ENCODE measurements at places on chromosomes 7 and 10.

DNA sequence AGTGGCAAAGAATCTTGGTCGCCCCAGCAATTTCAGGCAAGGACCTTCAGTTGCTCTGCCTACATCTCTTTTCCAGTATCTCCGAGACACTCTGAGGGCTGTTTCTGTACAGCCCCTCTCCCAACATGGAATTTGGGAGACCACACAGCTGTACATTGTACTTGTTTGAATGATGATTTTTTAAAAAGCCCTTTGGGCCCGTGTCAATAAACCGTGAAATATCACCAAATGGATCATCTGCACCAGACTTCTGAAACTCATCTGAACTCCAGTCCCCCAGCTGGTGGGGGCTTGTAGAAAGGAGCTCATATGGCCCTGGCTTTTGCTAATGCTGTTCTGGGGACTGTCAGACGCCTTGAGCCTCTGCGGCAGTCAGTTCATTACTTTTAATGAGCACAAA, 374.9 kb downstream of the BBS9 start:
- no peak for DNase-seq

DNA sequence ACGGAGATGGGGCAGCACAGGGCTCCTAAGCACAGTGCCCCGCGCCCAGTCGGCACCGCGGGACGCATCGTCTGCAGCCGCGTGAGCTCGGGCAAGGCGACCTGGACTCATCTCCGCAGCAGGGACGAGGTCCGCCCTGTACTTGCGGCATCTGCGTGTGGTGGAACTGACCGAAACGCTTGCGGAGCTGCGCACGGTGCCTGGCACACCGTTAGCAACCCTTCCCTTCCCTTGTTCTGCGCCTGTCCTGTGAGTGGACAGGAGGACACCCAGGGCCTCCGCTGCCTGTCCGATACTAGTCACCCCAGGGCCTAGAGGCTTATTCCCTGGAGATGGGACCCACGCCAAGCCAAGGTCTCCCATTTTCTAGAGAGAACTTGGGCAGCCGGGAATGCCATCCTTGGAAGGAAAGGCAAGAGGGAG, 98.5 kb downstream of the WDR11 start:
- no peak for DNase-seq

GRCh38 chr7:159125104-159125954, 19.3 kb downstream of the VIPR2 start:
- DNase-seq = no peak

DNA sequence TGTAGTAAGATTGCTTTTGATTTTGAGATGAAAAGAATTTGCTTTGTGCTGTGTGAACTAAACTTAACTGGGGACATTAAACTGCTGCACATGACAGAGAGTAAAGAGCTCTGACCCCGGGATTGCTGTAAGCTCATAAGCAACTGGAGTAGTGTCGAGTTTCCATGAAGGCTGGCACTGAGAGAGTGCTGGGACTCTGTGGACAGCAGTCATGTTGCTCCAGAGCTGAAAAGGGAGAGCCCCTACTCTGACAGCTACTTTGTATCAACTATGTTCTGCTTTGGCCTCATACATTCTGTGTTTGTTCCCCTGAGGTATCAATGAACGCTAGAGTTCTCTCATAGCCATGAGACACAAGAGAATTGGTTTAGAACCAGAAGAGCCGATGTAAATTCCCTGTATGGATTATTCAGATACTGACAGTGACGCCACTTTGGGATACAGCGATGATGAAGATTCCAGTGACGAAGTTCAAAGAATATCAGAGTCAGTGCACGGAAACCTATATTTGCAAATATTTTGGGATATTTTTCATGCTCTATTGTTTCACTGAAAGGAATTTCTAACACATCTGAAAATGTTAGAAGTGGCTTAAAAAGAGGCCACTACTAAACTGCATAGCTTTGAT, 185.9 kb upstream of the DKK1 start:
- DNase-seq = no peak

DNA sequence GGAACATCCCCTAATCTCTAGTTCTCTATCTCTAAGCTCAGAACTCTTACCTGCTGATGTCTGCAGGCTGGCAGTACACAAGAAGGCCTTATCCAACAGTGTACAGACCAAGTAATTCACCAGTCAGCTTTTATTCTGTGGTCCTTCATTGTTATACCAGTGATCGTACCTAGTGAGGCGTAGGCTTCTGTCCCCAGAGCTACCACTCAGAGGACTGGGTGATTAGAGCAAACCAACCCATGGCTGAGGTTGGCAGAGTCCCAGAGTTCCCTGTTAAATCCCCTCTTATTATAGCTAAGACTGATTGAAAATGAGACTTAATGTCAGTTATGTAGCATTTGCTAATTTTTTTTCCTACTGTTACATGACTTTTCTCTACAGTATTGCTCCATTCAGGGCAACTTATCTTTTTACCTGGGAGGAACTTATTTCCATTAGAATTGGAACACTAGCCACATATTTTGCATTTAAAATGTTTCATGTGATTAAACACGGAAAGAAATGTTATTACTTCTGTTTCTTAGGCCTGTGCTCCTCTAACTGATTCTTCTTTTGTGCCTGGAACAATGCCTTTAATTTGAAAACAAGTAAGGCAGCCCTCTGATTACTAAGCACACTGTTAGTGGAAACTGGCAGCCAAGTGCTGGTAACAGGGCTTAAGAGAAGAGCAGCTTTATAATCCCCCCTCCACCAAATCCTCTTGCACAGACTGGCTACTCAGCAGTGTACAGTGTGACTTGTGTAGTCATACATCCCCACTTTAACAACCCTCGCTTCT, 127.2 kb downstream of the LRRC4 start:
- no peak for DNase-seq

- DNase-seq = no peak
These were observed 36.7 kb upstream of the ABLIM1 start for GRCh38 chr10:114694752-114695151.

- no peak for DNase-seq
These were observed 63.2 kb upstream of the TOMM7 start for GRCh38 chr7:22885797-22886261.

DNA sequence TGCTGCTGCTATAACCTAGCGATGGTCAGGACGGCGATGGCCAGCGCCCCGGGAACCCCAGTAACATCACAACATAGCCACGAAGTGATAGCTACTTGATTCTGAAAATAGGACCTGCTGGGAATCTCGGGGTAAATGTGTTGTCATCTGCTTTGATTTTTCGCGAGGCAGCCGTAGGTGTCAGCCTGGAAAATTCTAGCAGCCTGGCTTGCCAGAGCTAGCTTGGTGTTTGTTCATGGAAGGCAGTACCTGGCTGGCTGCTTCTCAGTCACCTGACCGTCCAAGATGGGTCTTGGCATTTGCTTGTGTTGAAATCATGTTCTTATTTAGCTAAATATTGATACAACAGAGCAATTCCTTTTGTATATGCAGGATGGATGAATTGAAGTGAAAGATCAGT, 82.4 kb upstream of the BTBD16 start:
- DNase-seq = no peak

- no peak for DNase-seq
These were observed 158.9 kb downstream of the EGFR start for GRCh38 chr7:55177589-55178261.

DNA sequence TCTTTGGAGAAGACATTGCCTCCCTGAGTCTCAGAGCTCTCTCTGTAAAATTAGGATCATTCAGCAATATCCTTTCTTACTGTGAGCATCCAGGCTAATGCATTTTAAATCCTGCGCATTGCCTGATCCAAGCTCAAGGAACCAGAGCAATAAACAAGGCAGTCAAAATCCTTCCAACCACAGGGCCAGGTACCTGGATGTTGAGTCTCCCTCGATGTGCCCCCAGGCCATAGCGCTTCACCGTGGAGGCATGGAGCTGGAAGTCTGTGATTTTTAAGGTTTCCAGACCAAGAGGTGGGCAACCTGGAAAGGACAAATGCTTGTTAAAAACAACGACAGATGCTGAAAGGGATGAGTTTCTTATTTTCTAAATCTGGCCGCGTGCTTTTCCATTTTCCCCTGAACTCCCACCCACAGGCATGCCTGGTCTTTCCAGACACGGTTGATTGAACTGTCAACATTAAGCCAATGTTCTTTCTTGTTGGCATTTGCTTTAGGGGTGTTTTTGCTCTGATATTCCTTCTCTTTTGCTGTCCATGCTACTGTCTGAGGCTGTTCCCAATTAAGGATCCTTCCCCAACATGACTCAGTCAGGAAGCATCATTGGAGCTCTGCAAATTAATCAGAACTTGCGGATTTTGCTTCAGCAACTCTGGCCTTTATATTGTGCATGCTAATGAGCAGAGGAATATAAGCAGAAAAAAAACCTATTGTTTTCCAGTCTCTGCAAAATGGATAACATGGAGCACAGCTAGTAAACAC, 29.0 kb downstream of the CPXM2 start:
- DNase-seq = no peak

GRCh38 chr10:110818311-110819256, 53.1 kb upstream of the PDCD4 start:
- DNase-seq = no peak

DNA sequence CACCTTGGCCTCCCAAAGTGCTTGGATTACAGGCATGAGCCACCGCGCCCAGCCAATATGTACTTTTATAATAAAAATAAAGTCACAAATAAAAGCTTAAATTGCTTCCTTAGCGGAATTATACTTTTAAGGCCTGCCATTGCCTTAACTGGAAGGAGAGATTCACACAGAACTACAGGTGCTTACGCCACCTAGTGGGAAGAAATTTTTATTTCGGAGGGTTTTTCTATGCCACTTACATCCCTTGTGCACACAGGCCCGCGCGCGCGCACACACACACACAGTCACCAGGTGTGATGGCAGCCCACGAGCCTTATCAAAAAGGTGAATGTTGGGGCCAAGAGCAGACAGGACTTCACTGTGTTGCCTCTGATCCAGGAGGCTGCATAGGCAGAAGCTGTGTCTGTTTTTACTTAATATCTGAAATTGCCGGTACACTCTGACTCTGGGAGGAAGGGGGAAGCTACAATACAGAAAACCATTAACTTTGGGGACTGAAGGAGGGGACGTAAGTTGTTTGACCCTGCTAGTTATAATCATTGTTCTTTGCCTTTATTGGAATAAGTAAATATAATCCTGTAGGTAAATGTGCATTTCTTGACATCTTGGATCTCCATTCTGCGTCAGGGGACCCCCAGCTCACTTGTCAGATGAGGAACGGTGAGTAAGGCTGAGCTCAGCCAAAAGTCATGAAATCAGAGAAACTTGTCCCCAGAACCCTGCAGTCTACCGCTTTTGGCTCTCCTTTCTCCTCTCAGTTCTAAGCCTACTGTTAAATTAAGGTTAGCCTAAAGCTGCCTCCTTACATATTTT, 87.1 kb downstream of the SLC16A9 start:
- no peak for DNase-seq

GRCh38 chr7:114569220-114569619, 154.6 kb downstream of the FOXP2 start:
- DNase-seq = no peak

DNA sequence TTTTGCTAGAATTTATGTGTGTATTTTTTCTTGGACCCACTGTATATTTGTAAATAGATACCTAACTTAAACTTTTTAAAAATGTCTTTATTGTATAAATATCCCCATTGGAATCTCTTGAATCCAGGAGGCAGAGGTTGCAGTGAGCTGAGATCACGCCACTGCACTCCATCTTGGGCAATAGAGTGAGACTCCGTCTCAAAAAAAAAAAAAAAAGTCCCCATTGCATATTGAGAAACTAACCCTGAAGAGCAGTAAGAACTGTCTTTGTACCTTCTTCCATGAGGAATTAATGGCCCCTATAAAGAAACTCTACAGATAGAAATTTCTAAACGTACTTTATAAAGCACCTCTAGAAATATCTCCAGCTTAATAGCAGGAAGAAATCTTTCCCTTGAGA, 504.0 kb downstream of the SORCS1 start:
- no peak for DNase-seq

GRCh38 chr10:124271676-124272075, 147.0 kb downstream of the OAT start:
- DNase-seq = no peak

GRCh38 chr10:6148908-6149307, 53.8 kb upstream of the PFKFB3 start:
- no peak for DNase-seq

- DNase-seq = no peak
These were observed 99.3 kb downstream of the CFAP58 start for GRCh38 chr10:104452977-104453376.

DNA sequence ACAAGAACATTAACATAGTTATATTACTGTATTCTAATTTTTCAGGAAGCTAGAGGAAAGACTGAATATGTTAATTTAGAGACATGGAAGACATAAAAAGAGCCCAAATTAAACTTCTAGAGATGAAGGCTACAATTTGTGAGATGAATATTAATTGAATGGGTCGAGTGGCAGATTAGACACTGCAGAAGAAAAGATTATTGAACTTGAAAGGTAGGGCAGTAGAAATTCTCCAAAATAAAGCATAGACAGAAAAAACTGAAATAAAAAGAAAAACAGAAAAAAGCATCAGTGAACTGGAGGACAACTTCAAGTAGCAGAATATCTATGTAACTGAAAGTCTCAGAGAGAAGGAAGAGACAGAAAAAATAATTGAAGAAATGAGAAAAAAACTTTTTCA, 274.3 kb upstream of the IMMP2L start:
- DNase-seq = no peak

DNA sequence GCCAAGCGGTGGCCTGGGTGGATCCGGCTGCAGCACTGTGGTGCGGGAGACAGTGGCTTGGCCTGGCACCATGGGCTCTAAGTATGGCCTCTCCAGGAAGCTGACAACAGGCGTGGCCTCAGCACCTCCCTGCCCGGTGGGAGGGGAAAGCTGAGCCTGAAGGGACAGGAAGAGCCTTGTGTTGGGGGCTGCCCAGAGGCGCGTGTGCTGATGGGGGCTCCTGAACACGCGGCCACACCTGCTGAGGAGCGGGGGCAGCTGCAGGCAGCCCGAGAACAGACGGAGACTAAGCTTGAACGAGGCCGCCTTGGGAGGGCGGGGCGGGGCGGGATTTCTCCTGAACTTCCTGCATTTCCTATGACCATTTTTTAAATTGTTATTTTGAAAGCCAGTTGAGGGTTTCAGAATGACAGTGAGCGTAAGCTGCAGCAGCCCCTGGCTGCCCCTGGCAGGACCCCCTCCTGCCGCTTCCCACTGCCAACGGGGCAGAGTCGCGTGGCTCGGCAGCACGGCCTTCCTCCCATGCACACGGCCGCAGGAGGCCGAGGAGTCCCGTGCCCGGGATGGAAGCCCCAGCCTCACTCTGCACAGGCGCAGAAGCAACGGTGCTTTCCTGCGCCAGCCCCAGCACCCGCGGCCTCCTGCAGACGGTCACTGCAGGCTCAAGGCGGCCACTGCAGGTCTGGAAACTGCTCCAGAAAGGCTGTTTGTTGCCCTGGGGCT, 43.2 kb downstream of the DPYSL4 start:
- no peak for DNase-seq

- no peak for DNase-seq
These were observed 4.6 kb downstream of the SHOC2 start for GRCh38 chr10:110923856-110924493.

DNA sequence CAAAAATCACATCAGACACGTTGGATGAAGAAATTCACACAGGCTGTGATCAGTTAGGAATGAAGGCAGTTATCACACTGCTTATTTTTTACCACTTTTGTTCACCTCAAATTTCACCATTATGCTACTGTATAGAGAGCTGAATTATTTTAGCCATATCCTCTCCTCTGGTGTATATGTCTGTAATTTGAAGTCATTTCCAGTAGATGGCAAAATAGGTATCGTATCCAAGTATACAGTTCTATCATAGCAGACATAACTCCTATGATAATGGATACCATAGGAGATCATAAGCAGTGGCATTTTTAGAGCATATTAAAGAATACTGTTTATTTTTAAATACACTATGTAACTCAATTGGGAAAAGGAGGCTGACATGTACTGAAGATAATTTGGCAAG, 909.7 kb downstream of the DNAJB9 start:
- no peak for DNase-seq

All from stimulated activated CD4-positive, alpha-beta T cell treated with anti-CD3 and anti-CD28 coated beads, TNF-alpha, amount 100 ng/mL, for 4 hours (primary cell).